ENCODE measurements at places on chromosomes 6 and 20. TPM values are rescaled to one million over a fixed set of nuclear protein-coding genes. Genes with fewer than 3 reads are reported as not detected.

- no peak overlapping the region for H3K27ac ChIP-seq
- H3K36me3 ChIP-seq = no peaks in the 10 kb centered on the region
- peaks cover 6% of the 10 kb centered on the region for H3K4me1 ChIP-seq
- H3K4me3 ChIP-seq = no peak overlapping the region
- no peak for DNase-seq
Measured at GRCh38 chr6:13004601-13005000, 288.0 kb downstream of the PHACTR1 start.

GRCh38 chr20:1122388-1123315 is 4.2 kb downstream of the PSMF1 start:
- no peaks in the 10 kb centered on the region for H3K27me3 ChIP-seq
- peaks cover 5% of the 10 kb centered on the region for H3K36me3 ChIP-seq
- no peak overlapping the region for H3K4me3 ChIP-seq
- no peaks in the 10 kb centered on the region for H3K4me1 ChIP-seq
- no peak for DNase-seq

DNA sequence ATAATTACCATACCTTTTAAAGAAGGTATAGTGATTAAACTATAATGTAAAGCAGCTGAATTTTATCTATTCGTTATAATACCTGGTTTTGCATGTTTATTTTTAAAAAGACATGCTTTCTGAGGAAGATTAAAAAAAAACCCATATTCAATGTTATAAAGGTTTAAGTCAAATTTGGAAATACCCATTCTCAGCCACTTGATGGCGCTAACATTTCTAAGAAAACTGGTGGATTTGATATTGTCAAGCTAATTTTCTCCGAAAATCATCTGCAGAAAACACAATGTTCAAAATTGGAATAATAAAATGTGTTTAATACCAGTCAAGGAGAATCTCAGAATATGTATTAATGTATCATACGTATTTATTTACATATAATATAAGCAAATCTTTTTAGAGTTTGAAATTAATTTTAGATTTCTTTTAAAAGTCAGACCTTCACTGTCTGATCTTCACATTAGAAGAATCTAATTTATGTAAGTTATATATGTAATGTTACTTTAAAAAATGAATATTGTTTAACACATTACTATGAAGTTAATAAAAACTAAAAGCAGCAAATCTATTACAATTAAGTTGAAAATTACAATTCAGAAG is 35.0 kb downstream of the SHPRH start:
- no peak overlapping the region for H3K4me3 ChIP-seq
- H3K27me3 ChIP-seq = no peaks in the 10 kb centered on the region
- H3K36me3 ChIP-seq = no peaks in the 10 kb centered on the region
- no peak for DNase-seq
- H3K27ac ChIP-seq = no peak overlapping the region
- no peaks in the 10 kb centered on the region for H3K4me1 ChIP-seq

GRCh38 chr20:20102163-20102562 is 49.8 kb downstream of the CFAP61 start:
- no peaks in the 10 kb centered on the region for H3K4me1 ChIP-seq
- H3K4me3 ChIP-seq = no peak overlapping the region
- no peak overlapping the region for H3K27ac ChIP-seq
- no peak for DNase-seq
- no peaks in the 10 kb centered on the region for H3K36me3 ChIP-seq

Gene STX11
- 6.5 TPM for total RNA-seq

Measured in aorta (tissue), 5 donors.